ENCODE measurements at places on chromosomes 2 and 18.

DNA sequence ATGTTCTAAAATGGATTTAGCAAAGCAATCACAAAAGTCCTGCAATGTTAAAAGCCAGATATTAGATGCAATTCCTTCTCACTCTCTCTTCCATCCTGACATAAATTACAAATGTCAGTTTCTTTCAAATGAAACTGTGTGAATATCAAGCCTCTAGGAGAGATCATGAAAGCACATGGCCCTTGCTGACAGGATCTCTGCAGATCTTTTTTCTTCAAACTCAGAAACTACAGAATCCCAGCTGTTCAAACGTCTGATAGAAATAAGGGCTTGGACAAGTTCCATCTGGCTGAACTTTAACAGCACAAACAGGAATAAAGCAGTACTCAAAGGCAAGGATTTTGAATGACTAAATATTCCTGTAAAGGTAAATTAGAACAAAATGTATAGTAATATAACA, 47.6 kb downstream of the PDE1A start:
- no peak for DNase-seq

DNA sequence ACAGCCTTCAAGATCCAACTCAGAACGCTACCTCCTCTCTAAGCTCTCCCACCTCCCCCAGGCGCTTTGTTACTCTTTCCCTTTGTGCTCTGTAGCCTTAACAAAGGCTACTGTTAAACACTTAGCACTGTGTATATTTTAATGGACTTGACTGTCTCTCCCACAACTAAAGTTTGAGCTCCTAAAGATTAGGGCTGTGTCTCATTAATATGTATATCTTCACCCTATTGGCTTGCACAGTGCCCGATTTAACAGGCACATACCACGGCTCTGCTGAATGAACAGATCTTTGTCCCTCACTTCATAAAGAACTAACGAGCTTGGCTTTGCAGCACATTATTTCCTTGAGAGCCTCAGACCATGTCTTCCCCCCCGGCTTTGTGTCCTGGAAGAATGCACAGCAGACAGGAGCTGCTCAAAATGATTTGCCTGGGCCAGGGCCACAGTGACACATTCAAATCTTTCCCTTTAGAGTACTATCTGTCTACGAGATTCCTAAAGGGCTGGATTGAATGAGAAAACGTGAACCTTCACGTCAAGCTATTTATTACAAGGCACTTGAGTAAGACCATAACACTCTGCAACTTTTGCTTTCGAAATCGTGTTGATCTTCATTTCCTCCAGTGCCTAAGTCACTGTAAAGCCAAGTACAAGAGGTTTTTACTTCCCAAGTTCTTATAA, 22.1 kb downstream of the ABHD3 start:
- peak; percentile 9 for DNase-seq

DNA sequence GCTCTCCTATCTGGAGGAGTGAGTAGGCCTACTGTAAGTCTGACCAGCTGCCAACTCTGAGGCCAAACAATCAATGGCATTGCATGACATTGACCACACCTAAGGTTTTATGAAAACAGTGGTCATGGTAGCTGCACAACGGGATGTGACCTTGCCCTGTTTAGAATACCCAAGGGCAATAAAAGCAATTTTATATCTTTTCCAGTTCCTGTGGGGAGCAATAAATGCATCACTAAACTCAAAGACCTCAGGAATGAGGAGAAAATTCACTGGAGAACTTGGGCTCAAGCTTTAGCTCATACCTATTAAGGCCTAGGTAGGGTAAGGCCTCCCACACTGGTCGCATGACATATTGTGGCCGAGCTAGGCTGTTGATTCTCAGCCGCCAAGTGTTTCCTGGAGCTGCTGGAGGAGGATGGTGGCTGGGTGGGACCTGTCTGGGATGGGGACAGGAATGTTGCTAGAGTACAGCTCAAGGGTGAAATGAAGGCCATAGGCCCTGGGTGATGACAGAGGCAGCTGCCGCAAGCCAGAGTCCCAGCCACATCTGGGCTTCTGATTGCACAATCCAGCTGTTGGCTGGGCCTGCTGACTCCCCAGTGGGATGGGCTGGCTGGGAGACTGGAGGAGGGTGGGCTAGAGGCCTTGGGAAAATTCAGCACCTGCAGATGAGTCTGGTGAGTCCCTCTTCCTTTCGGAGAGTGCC, 313.7 kb downstream of the CYP26B1 start:
- no peak for DNase-seq

GRCh38 chr2:31256611-31257382, 22.8 kb downstream of the EHD3 start:
- no peak for DNase-seq

DNA sequence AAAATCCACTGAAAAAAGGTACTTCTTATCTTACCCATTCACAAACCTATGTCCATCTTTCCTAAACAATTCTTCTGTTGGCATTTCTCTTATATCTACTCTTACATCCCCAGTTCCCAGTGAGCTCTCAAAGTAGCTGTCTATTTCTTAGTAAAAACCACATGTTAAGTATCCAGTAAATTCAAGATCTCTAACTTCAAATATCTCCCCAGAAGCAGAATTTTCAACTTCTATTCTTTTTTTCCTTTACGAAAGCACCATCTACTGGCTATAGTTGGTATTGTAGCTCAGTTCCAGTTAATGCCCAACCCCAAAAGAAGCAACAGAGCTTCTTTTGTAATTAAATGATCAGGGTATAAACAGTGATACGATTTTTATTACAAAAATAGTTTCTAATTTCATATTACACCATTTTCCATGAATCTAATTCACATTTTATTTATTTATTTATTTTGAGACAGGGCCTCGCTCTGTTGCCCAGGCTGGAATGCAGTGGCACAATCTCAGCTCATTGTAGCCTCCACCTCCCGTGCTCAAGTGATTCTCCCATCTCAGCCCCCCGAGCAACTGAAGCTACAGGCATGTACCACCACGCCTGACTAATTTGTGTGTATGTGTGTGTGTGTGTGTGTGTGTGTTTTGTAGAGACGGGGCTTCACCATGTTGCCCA, 28.5 kb downstream of the HRH4 start:
- DNase-seq, result no peak

DNA sequence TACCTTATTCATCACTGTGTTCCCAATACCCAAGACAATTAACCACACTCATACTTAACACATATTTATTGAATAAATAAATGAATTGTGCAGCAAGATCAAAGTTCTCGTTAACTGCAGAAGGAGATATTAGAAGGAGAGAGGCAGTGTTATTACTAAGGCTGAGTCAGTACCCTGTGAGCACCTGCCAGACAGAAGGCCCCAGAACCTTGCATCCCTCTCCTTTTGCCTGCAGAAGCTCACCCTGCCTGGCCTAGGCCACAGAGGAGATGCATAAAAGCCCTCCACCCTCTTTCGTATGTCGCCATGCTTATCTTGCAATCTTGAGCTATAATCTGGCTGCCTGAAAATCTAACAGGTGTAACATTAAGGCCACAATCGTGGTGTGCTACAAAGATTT, 20.5 kb upstream of the RNF149 start:
- DNase-seq, result no peak
